Activated CD4-positive, alpha-beta T cell treated with anti-CD3 and anti-CD28 coated beads for 24 hours (primary cell): ENCODE measurements at places on chromosomes 6 and 20.

DNA sequence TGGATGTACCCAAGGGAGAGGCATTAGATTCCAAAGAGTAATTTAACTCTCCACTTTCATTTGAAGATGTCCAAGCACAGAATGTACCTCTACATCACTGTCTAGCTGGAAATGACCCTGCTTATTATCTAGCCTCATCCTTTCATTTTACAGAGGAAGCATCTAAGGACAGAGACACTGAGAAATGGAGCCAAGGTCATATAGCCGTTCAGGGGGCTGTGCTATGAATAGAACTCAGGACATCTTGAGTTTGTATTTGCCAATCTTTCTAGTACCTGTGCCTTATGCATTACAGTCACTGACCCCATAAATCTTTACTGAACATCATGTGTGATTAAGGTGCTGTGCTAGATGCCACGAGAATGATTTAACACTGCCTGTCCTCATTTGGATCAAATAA is 138.2 kb upstream of the SPTLC3 start:
- no peak for DNase-seq

DNA sequence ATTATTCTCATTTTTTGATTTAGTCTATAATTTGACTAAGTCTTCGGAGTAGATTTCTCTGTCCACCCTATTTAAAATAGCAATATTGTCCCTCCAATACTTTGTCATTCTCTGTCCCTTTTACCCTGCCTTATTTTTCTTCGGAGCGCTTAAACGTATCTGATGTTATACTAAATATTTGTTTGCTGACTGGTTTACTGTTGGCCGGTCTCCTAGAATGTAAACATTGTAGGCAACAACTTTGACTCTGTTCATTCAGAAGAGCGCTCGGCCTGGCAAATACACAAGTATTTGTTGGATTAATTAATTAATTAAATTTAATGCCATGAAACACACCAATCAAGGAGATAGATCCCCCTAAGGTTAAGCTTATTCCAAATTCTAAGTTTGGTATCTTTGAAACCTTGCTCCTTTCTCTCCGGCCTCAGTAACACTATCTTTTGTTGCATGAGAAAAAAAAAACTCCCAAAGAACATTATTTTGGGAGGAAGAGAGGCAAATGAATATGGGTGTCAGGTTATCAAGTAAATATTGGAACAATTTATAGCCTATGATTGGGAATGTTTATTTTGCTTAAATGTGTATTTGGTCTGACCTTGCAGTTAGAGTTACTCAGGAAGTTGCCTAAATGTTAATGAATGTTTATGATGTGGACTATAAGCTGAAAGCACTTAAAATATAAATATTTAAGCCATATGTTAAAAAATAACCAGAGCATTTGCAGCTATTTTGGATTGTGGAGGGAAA is 231.1 kb downstream of the SOX4 start:
- no peak for DNase-seq

- DNase-seq, result no peak
Observed at GRCh38 chr6:131924881-131925474, 26.2 kb downstream of the CCN2 start.

GRCh38 chr6:81003156-81003555 is 749.3 kb downstream of the TENT5A start:
- DNase-seq, result no peak

- DNase-seq, result no peak
Observed at GRCh38 chr6:45880159-45880558, 135.5 kb downstream of the CLIC5 start.

DNA sequence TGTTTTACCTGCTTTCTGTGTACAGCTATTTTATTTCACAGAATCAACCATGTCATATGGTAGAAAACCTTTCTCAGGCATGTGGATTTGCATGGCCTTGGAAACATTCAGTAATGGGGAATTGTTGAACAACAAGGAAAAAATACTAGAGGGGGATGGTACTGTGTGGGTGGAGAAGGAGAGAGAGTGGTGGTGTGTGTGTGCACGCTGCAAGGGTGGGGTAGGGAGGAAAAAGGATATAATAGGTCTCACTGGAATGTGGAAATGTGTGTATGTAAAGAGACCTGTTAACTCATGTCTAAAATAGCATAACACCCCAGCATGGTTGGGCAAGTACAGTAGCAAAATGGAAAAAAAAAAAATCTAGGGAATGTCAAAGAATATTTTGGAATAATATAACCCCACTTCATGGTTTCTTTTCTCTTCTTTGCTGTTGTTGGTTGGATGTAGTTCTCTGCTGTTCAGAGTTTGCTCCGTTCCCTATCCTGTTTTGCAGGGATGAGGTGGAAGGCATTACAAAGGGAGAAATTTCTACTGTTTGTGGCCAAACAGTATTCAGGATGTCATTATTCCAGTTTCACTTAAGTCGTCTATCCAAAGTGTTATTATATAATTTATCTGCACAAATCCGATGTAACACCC is 93.9 kb upstream of the CITED2 start:
- no peak for DNase-seq

- no peak for DNase-seq
Observed at GRCh38 chr20:23127506-23128279, 41.6 kb upstream of the CD93 start.

DNA sequence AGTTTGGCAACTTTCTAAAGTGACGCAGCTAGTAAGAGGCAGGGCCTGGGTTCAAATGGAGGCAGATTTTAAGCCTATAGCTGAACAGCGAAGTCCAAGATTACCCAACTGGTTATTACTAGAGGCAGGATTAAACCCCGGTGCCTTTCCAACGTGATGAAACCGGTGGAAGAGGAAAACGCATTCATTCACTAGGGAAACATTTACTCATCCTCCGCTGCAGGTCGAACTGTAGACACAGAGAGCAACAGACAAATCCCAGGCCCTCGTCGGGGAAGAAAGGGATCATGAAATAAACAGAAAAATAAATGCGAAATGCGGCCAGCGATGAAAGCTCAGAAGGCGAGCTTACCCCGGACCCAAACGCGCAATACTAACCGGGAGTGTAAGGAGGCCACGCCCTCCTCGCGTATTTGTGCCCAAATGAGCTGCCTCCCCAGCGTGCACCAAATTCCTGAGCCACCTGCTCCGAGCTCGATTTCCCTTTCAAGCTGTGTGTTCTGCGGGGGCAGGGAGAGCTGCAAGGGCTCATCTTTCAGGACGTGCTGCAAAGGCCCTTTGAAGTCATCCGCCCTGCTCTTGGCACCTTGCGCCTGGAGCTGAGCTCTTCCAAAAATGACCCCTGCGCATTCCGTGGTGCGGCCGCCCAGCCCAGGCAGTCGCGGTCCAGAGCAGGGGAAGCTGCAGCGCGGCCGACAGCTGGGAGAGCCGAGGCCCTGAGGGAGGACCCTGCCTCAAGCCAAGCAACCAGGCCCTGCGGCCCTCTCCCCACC is 46.9 kb downstream of the PDYN start:
- DNase-seq, result no peak

DNA sequence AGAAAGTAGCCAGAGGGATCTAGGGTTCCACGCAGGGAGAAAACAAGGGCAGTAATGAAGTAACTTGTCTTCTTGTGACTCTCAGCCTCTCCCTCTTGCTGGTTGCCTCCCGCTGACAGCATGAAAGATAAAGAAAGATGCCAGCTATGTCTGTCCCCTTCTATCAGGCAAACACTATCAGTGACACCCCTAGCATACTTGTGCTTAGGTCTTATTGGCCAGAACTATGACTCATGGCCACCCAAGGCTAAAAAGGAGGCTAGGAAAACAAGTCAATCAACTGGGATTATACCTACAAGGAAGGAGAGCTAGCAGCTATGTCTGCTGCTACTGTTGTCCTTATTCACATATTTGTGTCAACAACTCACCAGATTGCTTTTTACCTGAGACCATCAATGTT is 206.8 kb upstream of the SOX4 start:
- no peak for DNase-seq
